ENCODE measurements at places on chromosomes 11 and 22. TPM values are rescaled to one million over a fixed set of nuclear protein-coding genes. Genes with fewer than 3 reads are reported as not detected.

DNA sequence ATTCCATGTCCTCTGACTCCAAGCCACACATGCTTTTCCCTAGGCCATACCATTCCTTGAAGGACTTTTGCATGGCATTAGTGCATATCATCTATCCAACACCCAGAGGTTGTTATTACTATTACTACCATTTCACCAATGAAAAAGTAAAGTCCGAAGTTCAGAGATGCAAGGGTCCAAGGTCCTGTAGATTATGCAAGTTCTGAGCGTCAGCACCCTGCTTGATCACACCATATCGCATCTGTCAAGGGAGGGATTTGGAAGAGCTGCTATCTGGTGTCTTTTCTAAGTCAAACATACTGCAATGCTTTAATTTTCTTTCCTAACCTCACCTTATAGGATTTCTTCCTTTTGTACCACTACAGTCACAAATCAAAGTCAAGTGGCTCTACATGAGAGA is 214.7 kb upstream of the CADM1 start:
- DNase-seq, result no peak

- peak; percentile 21 for DNase-seq
Observed at GRCh38 chr11:13040969-13041561, 31.9 kb downstream of the RASSF10 start.

PHETA2 gene
- polyA plus RNA-seq, result 15.6 TPM

DNA sequence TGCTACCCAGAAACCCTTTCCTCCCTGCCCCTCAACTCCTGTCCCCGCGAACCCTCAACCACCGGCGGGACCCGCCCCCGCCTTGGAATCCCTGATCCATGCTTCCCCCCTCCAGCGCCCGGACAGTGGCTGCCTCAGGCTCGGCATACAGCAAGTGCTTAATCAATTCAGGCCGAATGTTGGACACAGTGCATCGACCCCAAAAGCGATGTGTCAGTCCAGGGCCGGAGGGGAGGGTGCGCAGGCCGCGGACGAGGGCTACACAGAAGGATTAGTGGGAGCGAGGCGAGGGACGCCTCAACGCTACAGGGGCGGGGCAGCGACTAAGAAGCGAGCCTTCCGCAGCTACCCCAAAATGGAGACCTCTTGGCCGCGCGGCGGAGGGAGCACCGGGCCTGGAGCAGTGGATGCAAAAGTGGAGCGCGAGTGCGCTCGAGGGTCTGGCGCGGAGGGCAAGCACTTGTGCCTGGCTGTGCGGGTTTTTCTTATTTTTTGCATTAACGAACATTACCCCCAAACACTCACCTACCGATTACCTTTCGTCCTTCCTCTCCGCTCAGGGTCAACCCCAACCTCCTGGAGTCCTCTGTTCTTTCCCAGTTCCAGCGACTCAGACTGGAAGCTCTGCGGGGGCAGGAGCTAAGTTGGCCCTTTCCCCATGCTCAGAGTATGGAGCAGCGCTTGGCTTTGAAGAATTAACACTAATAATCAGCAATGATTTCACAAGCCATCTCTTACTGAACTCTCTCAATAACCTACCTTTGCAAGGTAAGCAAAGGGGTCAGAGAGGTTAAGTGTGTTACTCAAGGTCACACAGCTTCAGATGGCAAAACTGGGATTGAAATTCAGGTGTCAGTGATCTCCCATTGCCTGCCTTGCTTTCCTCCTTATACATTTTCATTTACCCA is 30.0 kb upstream of the WNT11 start:
- peak; percentile 65 for DNase-seq

SLC15A3 gene
- polyA plus RNA-seq, result 13.8 TPM

GRCh38 chr22:35349704-35350538 is 31.0 kb upstream of the HMOX1 start:
- no peak for DNase-seq

MMP11 gene
- 9.6 TPM for polyA plus RNA-seq

CLDN5 gene
- 90.7 TPM for polyA plus RNA-seq

DNA sequence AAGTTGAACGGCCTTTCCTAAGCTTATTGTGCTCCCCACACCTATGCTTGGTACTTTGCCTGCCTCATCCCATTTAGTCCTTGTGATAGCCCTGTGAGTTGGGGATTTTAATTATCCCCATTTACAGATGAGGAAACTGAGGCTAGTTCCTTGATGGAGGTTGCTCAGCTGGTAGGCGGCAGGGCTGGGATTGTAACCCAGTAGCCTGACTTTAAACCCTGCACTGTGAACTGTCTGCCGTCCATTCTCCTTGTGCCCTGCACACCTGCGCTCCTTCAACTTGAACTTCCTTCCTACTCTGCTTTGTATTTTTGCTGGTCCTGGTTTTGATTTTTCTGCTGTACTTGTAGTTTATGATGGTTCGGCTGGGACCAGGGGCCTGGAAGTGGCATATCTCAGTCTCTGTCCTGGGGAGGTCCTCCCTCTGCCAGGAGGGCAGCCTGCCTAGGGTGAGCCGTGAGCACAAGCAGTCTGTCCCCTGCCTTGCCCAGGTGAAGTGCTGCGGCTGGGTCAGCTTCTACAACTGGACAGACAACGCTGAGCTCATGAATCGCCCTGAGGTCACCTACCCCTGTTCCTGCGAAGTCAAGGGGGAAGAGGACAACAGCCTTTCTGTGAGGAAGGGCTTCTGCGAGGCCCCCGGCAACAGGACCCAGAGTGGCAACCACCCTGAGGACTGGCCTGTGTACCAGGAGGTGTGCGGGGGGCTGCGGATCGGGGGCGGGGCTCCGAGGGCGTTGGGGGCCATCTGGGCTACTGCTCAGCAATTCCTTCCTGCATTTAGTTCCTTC is 52.4 kb downstream of the CD82 start:
- DNase-seq, result no peak

GRCh38 chr22:30861688-30862552 is 106.7 kb downstream of the MORC2 start:
- no peak for DNase-seq

GRCh38 chr11:46916286-46917108 is 1.9 kb downstream of the LRP4 start:
- no peak for DNase-seq
